ENCODE measurements at places on chromosomes 7 and 10. TPM values are rescaled to one million over a fixed set of nuclear protein-coding genes. Genes with fewer than 3 reads are reported as not detected.

DNA sequence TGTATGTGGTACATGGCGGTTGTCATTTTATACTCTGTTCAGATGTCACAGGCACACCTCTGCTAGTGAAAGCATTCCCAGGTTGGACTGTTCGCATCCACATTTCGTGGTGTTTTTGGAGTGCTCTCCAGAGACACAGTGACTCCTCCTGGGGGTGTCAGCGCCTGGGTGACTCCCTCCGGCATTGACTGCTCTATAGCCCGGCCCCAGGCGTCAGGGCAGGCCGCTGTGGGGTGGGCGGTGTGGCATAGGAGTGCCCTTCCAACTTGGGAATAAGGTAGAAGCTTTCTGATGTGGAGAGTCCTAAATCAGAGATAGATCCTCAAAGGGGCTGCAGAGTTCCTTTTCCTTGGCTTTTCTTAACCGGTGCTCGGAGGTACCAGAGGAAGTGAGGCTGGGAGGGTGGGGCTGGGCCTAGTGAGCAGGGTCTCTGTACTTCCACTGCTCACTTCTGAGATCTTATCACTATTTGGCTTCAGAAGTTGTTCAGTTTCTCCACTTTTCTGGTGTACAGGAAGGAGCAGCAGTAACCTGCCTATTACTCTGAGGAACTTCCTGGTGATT lies 32.3 kb downstream of the CCNY start:
- DNase-seq, result no peak

DNA sequence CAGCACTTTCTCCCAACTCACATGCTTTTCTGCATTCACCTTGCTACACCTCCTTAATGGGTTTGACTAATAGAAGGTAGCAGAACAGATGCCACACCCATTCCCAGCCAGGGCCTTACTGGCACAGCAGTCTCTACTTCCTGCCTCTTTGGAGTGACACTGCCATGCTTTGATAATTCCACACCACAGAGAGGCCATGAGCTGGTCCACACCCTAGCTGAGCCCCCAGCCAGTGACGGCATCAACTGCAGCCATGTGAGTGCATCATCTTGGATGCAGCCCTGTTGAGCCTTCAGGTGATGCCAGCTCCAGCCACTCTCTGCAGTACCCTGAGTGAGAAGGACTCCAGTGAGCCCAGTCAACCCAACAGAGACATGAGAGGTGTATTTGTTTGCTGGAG lies 27.5 kb upstream of the EZH2 start:
- no peak for DNase-seq

DDX56 gene
- 60.0 TPM for total RNA-seq

DNA sequence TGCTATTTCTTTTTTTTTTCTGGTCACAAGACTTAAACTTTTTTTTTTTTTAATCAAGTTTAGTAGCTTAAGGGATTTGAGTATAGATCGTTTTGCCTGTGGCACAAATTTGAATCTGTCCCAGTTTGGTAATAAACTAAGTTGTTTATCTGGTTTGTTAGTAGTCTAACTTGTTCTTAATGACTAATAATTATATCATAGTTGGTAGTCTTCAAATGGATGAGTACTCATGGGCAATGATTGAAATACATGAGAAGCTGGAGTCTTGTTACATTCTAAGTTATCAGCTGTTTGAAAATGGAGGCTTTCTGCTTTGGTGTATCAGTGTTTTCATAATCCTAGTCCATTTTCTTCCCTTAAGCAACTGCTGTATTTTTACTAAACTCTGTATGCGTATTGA lies 12.3 kb downstream of the BTAF1 start:
- no peak for DNase-seq

SPRN gene
- total RNA-seq, result 0.25 TPM

GRCh38 chr7:130099331-130099730 lies 29.0 kb downstream of the KLHDC10 start:
- no peak for DNase-seq

- no peak for DNase-seq
These were observed 38.8 kb downstream of the SND1 start for GRCh38 chr7:127690806-127691205.

- no peak for DNase-seq
These were observed 27.6 kb upstream of the SFMBT2 start for GRCh38 chr10:7438196-7438986.

GRCh38 chr7:87935384-87935706 lies 1.3 kb downstream of the ADAM22 start:
- DNase-seq, result no peak

DNA sequence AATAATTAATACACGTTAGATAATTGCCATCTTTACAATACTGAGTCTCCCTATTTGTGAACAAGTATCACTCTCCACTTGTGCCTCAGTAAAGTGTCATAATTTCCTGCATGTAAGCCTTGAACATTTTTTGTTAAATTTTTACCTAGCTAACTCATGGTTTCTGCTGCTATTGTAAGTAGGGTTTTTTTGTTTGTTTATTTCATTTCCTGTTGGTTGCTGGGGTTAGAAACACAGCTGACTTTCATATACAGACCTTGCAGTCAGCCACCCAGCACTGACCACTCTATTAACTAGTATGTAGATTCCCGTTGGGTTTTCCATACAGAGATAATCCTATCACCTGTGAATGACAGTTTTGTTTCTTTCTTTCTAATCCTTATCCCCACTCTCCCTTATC lies 133.3 kb downstream of the MPP7 start:
- no peak for DNase-seq

DNA sequence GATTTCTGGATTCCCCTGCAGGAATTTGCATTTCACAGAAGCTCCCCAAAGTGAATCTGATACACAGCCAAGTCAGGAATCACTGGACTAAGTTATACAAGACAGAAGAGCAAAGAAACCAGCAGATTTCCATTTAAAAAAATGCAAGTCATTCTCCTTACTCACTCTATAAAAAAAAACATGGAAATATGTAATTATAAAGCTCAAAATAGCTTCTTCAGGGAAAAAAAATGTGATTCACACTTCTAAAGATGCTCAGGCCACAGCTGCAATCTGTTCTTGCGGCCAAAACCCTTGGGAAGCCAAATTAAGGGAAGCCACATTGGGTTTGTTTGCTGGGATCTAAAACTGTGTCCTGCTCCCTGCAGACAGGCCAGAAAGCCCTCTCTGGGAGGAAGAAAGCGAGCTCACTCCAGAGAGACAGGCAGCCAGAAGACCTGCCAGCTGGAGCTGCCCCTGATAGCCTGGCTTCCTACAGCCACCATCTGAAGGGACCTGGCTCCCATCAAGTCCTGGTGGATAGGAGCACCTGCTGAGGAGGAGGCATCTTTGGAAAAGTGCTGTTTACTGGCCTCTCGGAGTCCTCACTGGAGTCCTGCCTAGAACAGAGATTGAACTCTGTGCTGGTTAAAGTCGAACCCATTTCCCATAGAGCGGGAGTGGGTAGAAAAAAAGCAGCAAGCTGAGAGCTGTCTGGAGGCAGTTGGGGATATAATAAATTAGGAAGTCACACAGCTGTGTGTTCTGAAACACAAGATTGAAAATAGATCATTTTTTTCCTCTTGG lies 359.2 kb upstream of the AOAH start:
- no peak for DNase-seq

CTTNBP2 gene
- 3.9 TPM for total RNA-seq

DNA sequence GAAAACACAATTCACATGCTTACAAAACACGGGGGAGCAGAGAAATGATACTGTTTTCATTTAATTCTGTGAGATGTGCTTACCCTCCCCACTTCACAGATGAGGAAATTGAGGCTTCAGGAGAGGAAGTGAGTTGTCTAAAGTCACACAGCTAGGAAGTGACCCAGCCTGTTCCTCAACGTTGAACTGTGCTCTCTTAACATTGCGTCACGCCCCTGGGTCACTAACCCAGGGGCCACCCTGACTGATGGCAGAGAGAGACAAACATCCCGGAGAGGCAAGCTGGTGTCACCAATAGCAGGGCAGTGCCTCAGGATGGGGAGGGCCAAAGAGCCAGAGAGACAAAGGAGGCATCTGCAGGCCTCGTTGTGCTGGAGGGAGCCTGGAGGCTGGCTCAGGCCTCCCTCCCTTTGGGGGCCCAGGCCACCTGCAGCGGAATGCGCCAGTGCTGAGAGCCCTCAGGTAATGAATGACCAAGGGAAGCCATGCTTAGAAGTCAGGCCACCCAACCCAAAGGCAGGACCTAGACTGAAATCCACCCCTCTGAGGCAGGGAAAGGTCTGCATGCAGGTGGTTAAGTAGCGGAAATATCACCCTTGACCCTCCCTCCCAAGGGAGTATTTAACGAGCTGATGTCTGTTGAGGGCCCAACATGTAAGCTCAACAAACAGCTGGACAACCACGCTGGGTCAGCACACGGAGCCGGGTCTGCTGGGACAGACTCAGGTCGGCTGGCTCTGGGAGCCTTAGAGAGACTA lies 81.3 kb downstream of the C10orf105 start:
- peak; percentile 79 for DNase-seq

COL13A1 gene
- 1.0 TPM for total RNA-seq

DNA sequence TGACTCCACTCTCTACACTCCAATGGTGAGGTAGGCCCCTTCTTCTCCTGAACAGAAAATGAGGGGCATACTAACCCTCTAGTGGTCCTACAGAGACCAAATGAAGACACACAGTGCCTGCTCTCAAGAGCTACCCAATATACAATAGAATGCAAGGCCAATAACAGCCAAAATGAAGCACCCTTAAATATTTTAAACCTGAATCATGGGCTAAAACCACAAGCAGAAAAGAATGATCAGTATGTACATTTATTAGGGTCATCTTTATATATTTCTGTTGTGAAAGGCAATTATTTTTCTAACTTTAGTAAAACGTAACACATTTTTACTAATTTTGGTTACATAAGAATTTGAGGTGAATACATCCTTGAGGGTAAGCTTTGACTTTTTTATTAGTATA lies 49.9 kb upstream of the COL1A2 start:
- DNase-seq, result no peak

CLRN3 gene
- 62.3 TPM for total RNA-seq

- DNase-seq, result no peak
These were observed 173.3 kb upstream of the ZNF804B start for GRCh38 chr7:88586219-88586618.

ASB10 gene
- total RNA-seq, result not detected

THAP5 gene
- total RNA-seq, result 19.6 TPM

SFRP5 gene
- 0.41 TPM for total RNA-seq

- no peak for DNase-seq
These were observed 117.2 kb downstream of the RAB11FIP2 start for GRCh38 chr10:117929327-117930067.

DNA sequence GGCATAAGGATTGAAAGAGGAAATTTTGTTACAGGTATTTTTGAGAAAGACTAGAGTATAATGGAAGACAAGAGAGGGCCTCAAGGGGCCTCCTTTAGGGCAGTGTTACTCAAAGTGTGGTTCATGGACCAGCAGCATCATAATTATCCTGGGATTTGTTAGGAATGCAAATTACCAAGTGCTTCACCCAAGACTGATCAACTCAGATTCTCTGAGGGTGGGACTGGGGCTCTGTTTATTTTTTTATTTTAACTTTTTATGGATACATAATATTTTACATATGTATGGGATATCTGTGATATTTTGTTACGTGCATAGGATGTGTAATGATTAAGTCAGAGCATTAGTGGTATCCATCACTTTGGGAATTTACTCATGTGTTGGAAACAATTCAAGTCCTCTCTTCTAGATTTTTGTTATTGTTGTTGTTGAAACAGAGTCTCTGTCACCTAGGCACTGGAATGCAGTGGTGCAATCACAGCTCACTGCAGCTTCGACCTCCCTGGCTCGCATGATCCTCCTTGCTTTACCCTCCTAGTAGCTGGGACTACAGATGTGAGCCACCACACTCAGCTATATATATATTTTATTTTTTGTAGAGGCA lies 2.2 kb upstream of the KCTD7 start:
- DNase-seq, result no peak

GRCh38 chr10:111117528-111118277 lies 40.9 kb downstream of the ADRA2A start:
- no peak for DNase-seq

GRCh38 chr7:101547022-101547915 lies 81.8 kb downstream of the MYL10 start:
- DNase-seq, result no peak

DNA sequence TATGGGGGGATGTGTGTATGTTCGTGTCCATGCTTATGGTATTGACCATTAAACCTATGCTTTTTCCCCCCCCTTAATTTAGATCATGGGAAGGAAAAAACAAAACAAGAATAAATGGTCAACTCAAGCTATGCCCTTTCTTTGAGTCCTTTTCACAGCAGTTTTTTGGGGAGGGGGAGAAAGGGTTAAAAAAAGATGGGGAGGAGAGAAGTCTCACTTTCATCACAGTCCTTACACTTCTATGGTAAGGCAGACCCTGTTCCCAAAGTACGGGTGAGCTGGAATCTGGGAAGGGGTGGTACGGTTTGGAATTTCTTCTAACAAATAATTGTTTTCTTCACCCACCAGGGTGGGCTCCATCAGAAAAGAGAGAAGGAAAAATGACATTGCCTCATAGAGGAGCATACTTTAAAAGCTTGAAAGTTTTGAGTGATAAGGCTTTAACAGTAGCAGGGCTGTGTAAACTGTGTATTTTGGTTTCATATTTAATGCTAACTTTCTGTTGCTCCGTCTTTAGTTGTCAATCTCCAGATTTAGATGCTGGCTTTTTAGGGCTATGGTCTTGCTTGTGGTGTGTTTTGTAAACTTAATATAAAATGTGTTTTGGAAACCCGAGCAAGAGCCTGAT lies 180.1 kb downstream of the TCF7L2 start:
- no peak for DNase-seq

GRCh38 chr10:21280971-21281572 lies 244.4 kb downstream of the SKIDA1 start:
- no peak for DNase-seq

DNA sequence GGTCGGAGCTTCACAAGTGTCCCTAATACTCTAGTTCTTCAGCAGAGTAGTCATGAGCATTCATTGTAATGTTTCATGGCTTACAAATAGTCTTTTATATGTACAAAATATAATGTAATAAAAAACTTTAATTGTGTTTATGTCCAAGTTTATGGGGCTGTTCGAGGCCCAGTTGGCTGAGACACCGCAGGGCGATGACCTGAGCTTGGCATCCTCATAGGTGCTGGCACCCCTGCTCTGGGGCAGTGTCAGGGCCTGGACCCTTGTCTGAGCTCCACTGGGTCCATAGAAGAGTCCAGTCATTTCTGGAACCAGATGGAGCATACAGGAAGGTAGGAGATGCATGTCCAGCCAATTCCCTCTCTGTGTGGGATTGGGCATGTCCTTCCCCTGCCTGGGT lies 12.9 kb upstream of the ZMIZ1 start:
- peak; percentile 42 for DNase-seq

SYCE1 gene
- not detected for total RNA-seq

SRGN gene
- total RNA-seq, result 54.6 TPM

ENKUR gene
- 0.98 TPM for total RNA-seq

DNA sequence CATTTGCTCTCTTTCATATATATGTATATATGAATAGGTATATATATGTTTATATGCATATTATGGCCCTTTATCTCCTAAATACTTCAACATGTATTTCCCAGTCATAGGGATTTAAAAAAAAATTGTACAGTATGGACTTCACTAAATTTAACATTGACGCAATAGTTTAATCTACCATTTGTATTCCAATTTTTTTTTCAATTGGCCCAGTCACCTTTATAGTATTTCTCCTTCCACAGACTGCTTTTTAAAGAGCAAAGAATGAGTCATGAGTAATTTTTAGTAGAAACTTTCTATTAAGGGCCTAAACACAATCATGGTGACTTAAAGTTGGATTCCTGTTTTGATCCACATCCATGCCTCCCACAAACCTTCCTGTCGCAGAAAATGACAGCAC lies 20.5 kb downstream of the CCSER2 start:
- DNase-seq, result no peak

GRCh38 chr10:22222236-22223190 lies 4.7 kb upstream of the EBLN1 start:
- DNase-seq, result no peak

- peak; percentile 16 for DNase-seq
These were observed 18.6 kb upstream of the ZNF32 start for GRCh38 chr10:43667317-43667731.

GRCh38 chr7:151896486-151896885 lies 19.6 kb upstream of the PRKAG2 start:
- no peak for DNase-seq
